Stimulated activated CD8-positive, alpha-beta memory T cell treated with anti-CD3 and anti-CD28 coated beads, Interleukin-2, amount 100 ng/mL, for 48 hours (primary cell): ENCODE measurements at places on chromosomes 6 and 20.
A peak's percentile ranks its signal among the peaks of the same experiment; 100 is the strongest.

DNA sequence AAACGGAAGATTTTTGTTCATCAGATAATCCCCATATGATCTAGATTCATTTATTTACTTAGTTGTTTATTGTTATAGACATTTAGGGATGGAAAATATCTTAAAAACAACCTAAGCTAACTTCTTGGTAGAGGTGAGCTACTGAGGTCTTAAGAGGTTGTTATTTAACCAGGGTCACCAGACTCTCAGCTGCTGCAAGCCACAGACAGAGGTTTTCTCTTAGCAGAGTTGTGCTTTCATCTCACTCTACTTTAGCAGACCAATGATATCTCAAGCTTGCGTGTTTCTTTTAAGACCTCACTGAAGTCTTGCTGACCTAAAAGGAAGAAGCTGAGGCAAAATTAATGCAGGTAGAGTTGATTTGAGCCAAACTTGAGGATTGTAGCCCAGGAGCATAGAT lies 43.6 kb downstream of the NCOA7 start:
- no peak for DNase-seq

DNA sequence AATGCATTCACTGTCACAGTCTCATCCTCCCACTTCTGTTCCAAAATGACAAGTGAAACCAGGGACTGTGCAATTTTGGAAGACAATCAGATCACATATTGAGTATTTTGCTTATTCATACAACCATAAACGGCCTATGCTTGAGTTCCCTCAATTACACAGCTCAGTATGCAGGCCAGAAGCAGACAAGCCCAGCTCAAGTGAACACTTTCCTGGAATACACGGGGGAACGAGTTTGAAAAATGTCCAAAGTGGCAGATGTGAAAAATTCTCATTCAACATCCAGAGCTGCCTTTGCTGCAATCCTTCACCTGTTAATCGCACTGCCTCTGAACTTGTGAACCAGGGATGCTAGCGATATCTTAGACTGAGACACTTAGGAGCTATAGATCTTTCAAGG lies 190.2 kb downstream of the COL9A1 start:
- DNase-seq = no peak

- DNase-seq = peak; percentile 18
Measured at GRCh38 chr6:151679081-151679480, 128.4 kb upstream of the ESR1 start.

DNA sequence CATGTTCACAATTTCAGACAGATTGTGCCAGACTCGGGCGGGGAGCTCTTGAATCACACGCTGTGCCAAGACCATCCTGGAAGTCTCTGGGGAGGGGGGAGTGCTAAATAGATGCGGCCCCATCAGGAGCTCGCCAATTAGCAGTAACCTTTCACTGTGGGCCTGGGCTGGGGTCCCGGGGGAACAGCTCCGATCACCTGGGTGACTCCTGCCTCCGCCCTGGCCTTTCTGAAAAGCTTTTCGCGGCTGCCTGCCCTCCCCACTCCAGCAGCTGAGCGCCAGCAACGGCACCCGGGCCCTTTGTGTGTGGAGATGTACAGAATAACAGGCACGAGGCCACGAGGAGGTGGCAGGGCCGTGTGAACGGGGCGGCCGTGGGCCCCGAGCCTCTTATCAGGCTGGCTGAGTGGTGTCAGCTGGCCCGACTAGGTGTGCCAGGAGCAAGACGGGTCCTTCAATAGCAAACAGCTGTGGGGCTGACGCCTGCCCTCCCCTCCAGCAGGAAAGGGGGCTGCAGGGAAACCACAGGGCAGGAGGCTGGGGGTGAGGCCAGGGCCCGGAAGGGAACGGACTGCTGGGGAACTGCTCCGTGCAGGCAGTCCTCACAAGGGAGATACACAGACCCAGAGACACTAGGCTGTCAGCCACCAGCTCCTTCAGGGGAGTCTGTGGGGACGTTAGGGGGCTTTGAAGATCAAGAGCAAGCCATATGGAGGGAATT lies 56.8 kb downstream of the NOL4L start:
- DNase-seq = no peak

DNA sequence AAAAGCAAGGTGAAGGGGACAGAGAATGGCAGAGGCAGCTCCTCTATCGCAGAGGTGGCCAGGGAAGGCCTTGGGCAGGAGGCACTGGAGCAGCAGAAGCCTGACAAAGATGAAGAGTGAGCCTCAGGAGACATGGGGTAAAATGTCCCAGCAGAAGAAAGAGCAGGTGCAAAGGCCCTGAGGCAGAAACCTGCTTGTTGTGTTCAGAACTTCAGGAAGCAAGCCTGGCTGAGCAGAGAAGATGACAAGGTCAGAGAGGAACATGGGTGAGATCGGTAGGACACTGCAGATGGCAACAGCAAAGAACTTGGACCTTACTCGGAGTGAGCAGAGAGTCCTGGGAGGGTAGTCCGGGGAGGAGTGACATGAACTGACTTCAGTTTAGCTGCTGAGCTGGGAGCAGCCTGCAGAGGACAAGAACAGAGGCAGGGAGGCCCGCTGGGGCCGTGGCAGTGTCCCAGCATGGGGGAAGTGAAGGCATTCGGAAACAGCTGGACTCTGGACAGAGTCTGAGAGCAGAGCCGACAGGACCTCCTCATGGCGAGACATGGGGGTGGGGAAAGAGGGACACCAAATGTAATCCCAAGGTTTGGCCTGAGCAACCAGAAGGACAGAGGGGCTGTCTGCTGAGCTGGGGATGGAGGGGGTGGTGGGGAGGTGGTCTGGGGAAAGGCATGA lies 106.3 kb downstream of the PREX1 start:
- no peak for DNase-seq

GRCh38 chr6:33442283-33442682 lies 12.1 kb upstream of the ZBTB9 start:
- DNase-seq = no peak

GRCh38 chr6:15299430-15300131 lies 53.7 kb downstream of the JARID2 start:
- DNase-seq = peak; percentile 57

- no peak for DNase-seq
Measured at GRCh38 chr20:25437153-25437581, 29.7 kb downstream of the GINS1 start.

GRCh38 chr6:139243536-139243935 lies 48.3 kb downstream of the TXLNB start:
- DNase-seq = no peak

DNA sequence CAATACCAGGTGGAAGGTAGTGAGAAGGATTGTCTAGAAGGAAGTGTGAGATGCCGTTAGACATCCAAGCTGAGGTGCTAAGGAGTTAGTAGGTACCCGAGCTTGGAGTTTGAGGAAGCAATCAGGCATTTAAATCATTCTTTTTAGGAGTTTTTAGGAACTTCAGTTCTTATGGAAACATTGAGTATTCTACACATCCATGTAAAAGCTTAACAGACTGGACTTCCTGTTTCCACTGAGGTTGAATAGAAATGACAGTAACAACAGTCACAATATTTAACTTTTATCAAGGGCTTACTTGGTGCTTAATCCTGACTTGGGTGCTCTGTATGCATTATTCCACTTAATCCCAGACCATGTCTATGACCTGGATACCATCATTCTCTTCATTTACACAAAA lies 136.4 kb downstream of the UST start:
- no peak for DNase-seq

DNA sequence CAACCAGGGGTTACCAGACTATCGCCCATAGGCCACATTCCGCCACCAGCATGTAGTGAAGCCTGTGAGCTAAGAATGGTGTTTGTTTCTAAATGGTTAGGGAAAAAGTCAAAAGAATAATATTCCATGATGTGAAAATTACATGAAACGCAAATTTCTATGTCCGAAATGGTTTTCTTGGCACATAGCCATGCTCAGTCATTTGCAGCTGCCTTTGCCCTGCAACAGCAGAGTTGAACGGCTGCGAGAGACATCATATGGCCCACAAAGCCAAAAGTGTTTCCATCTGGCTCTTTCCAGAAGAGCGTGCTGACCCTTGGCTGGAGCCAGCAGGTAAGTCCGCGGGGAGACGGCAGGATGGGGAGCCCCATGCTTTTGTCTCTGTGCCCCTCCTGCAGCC lies 60.7 kb downstream of the FAM120B start:
- no peak for DNase-seq

GRCh38 chr6:92072387-92072786 lies 1347.0 kb downstream of the EPHA7 start:
- DNase-seq = no peak

GRCh38 chr6:135298455-135298854 lies 117.3 kb downstream of the MYB start:
- DNase-seq = no peak

DNA sequence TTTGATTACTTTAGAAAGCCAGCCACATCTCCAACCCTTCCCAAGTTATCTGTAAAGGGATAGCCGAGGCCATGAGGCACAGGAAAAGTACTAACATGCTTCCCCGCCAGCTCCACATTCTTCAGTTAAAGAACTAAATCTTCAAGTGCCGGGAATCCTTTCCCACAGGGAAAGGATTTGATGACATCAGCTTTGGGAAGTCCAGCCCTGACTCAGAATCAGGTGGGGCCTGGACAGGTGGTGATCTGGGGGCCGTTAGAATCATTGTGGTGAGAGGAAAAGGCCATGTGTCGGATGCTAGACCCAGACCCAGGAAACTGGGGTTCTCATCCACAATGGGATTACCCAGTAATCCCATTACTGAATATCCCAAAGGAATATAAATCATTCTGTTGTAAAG lies 580.0 kb downstream of the QKI start:
- no peak for DNase-seq

- no peak for DNase-seq
Measured at GRCh38 chr6:108945681-108946159, 97.5 kb downstream of the ARMC2 start.

GRCh38 chr6:154071236-154071635 lies 32.2 kb downstream of the OPRM1 start:
- DNase-seq = no peak

GRCh38 chr6:42929821-42930360 lies 611 bp downstream of the CNPY3 start:
- peak; percentile 43 for DNase-seq

DNA sequence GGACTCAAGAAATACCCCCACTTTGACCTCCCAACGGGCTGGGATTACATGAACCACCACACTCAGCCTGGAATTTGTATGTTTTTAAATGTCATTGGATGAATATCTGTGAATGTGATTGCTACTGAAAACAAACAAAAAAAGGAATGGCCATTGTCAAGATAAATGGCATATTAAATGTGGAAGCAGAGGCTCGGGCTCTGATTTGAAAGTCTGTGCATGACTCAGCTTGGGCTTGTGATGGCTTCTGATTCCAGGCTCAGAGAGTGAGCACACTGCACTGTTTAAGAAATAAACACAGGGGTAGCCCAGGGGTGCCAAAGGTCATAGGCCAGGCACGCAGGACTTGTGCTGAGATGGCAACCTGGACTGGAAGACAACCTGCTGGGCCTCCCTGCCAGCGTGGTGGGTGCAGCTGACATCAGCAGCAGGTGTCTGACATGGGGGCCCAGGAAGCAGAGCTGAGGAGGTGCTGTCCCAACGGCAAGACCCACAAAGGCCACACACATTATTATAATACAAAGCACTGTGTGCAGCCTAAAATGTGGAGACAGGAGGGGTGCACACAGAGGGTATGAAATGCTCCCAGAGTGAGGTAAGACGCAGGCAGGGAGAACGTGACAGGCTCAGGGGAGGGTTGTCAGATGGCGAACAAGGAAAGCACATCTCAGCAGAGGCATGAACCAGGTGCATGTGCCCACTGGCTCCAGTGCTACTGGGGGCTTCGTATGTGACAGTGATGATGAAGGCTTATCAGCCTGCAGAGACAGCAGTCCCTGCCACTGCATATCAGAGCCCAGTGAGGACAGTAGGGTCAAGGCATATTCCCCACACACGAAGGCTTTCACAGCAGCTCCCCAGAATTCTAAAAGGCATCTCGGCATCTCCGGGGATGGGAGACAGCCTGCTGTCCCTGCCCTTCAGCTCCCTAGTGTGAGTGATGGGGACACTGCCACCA lies 169.4 kb downstream of the SYNDIG1 start:
- no peak for DNase-seq

DNA sequence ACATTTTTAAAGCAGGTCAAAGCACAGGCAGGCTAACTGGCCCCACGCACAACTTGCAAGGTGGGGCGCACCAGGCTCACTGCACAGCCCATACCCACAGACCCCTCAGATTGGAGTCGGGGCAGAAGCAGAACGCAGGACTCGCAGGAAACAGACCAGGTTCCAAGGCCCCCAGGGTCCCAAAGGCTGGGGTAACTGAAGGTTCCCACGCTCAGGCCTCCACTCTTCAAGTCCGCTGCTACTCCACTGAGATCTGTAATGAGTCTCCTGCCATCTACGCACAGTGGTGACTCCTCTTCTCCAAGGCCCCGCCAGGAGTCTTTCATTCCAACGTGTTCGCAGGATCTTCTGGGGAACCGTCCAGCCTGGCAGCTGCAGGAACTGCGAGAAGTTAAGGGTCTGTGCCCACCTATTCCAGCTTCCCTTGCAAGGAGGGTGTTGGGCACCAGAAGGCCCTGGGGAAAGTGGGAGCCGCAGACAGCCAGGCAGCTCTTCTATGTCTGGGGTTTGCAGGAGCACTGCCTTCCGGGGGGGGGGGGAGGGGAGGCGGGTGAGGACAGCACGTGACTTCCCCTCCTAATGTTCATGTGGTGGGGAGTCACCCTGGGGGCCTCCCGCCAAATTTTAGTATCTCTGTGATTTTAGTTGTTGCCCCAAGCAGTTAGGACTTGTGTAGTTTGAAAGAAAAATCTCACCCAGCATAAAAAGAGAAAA lies 2.0 kb upstream of the TAF4 start:
- DNase-seq = no peak

GRCh38 chr6:87731818-87732661 lies 30.0 kb upstream of the AKIRIN2 start:
- no peak for DNase-seq

DNA sequence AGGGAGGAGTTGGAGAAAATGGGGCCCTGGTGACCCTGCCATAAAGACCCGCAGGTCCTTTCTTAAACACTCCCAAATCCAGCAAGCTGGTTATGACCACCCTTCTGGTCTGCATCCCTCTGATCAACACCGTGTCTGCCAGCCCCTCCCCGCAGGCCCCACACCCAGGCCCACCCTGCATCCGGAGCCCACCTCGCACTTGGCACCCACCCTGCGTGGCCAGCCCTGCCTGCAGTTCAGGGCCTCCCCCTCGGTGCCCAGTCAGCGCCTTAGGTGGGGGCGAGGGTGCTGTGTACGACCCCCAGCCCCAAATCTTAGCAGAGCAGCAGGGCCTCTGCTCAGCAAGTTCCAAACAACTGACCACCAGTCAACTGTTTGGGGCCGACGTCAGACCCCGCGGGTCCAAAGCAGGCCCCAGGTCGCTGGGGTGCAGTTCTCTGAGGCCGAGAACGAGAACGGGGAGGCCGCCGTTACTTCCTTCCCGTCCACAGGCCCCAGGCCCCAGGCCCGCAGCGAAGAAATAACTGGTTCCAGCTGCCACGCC lies 1.2 kb downstream of the ACSS1 start:
- DNase-seq = no peak

- no peak for DNase-seq
Measured at GRCh38 chr20:32537657-32538525, 47.2 kb downstream of the NOL4L start.

- DNase-seq = no peak
Measured at GRCh38 chr20:52864916-52865605, 107.1 kb upstream of the TSHZ2 start.

- no peak for DNase-seq
Measured at GRCh38 chr6:16338577-16339264, 100.3 kb downstream of the GMPR start.
